Choroid plexus epithelial cell (primary cell): ENCODE measurements at places on chromosomes 7 and 10.

GRCh38 chr10:51325649-51326048, 251.4 kb downstream of the PRKG1 start:
- no peak for DNase-seq

DNA sequence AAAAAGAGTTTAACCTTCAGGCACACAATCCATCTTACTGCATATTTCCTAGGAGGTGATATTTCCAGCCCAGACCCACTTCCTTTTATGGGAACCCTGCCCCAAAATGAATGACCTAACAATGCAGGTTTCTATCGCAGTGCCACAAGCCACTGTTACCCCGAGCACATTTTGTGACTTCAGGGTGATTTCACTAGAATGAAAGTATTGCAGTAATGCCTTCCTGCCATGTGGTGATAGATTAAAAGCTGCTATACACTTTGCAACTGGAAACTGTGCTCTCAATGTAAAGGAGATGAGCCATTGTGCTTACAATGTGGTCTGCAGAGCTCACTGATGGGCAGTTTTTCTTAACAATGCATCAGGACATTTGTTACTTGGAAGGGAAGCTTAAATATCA, 90.5 kb upstream of the RSU1 start:
- DNase-seq: peak; percentile 7

DNA sequence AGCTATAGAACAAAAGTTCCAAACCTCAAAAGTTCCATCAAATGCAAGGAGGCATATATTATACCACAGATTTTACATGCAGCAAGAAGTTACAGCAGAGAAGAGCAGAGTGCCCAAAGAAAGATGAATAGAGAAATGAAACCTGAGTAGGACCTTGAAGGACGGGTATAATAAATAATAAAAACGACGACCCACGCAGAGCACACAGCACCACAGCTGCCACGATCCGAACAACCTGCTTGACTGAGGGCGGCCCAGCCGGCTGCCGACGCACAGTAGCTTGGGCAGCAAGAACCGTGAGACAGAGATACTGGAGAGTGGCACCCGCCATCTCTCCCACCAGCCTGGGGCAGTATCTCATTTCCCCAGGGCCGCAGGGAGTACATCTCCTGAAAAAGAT, 79.0 kb downstream of the HIPK2 start:
- no peak for DNase-seq

DNA sequence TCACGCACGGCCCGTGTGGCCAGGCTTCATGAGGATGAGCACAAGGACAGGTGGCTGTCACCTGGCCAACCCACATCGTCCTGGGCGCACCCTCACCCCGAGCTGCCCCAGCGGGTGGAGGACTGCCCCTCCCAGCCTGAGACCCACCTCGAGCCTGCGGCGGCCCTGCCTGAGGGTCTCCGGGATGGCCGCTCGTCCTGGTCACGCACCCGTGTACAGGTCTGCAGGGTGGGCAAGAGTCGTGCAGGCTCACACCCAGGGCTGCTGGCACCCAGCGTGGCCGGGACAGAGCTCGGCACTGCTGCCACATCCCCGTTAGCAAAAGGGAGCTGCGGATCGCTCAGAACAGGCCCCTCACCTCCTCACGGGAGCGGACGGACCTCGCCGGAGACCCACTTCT, 14.4 kb upstream of the UTF1 start:
- DNase-seq: no peak

- peak; percentile 25 for DNase-seq
These were observed 71.1 kb downstream of the ATAD1 start for GRCh38 chr10:87746911-87747310.
